ENCODE measurements at places on chromosomes 3 and 15.

- DNase-seq: no peak
Measured at GRCh38 chr3:78785004-78785403, 982.8 kb downstream of the ROBO1 start.

DNA sequence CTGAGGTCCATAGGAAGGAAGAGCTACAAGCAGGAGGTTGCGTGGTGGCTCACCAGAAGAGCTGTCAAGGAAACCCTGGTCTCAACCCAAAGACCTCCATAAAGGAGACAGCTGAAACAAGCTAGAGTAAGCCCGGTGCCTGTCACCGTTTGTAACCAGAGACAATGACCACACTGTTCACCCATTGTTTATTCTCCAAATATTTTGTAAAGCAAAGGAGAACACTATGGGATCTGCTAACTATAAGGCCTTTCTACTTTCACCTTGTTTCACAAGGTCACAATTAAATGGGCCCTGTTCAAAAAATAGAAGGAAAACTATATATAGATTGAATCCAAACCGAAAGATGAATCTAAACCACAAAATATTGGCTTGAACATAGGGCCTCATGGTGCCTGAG is 128.9 kb upstream of the TPRG1 start:
- DNase-seq: no peak

GRCh38 chr3:89058371-89058770 is 49.0 kb upstream of the EPHA3 start:
- DNase-seq: no peak

DNA sequence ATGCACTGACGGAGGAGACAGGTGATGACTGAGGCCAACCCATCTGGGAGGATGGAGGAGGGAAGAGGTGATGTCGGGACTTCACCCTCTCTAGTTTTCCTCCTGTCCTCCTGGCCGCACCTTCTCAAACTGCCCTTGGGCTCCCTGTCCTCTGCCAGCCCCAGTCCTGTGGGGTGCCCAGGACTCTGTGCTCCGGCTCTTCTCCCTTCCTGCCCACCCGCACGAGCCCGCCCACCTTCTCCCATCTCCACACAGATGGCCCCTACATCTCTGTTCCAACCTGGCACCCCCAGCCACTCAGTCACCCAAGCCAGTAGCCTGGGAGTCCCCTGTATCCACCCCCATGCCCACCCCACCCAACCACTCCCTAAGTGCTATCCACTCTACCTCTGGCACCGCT is 206.7 kb upstream of the LINGO1 start:
- DNase-seq: no peak

- DNase-seq: no peak
Measured at GRCh38 chr15:53129121-53129904, 339.2 kb upstream of the ONECUT1 start.

- DNase-seq: no peak
Measured at GRCh38 chr15:77482570-77482969, 61.9 kb downstream of the HMG20A start.

DNA sequence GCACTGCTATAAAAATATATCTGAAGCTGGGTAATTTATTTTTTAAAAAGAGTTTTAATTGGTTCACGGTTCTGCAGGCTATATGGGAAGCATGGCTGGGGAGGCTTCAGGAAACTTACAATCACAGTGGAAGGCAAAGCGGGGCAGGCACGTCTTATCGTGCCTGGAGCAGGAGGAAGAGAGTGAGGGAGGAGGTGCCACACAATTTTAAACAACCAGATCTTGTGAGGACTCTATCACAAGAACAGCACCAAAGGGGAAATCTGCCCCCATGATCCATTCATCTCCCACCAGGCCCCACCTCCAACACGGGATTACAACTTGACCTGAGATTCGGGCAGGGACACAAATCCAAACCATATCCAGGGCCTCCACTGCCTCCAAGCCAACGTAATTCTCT is 75.0 kb downstream of the MCF2L2 start:
- no peak for DNase-seq

DNA sequence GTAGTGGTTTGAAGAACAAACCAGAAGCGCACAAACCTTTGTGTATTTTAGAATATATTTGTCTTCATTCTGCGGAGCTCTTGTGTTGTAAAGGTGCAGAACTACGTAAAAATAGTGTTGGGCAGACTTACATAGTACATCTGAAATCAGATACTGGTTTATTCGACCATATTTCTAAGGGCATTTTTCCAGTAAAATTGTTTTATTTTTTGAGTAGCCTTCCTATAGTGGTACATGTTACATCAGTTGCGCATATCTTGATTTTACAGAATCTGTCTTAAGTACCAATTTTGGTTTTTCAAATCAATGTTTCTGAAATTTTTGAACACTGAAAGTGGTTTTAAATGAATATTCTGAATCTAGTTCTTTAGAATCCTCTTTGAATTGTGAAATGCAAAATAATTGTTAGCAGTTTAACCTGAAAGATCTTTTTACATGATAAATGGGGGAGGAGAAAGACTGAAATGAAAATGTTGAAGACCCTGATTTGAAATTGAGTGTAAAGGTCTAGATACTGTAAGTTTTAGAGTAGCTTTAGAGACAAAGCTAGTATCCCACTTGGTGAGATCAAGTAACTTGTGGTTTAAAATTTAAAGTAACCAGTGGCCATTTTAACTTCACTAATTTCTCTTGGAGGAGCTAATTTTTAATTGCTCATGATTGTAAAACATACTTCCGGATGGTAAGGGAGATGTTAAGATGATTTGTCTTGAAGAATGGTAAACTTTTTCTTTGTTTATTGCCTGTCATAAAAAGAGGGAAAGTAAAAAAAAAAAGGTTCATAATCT is 15.5 kb upstream of the CHD2 start:
- no peak for DNase-seq

- DNase-seq: no peak
Measured at GRCh38 chr15:91885714-91886270, 32.3 kb downstream of the SLCO3A1 start.

DNA sequence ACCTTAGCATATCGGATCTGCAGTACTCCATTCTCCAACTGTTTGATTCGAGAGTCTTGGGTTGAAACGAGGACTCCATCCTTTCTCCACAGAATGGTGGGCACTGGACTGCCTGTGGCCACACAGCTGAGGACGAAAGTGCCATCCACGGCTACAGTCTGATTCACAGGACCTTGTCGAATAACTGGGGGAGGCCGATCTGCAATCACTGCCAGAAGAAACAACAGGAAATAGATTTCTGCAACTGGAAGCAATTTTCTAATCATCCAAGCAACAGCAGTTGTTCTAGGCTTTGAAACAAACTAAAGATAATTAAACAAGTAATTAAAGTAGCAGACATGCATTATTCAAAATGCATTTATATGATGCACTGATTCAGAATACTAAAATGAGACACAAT is 1097.7 kb downstream of the ROBO1 start:
- DNase-seq: no peak

GRCh38 chr3:9785602-9786001 is 6.7 kb downstream of the TADA3 start:
- no peak for DNase-seq

- peak; percentile 61 for DNase-seq
Measured at GRCh38 chr3:46372492-46373359, 2.0 kb downstream of the CCR5 start.

GRCh38 chr3:170178651-170179050 is 2.9 kb downstream of the PHC3 start:
- DNase-seq: peak; percentile 39

DNA sequence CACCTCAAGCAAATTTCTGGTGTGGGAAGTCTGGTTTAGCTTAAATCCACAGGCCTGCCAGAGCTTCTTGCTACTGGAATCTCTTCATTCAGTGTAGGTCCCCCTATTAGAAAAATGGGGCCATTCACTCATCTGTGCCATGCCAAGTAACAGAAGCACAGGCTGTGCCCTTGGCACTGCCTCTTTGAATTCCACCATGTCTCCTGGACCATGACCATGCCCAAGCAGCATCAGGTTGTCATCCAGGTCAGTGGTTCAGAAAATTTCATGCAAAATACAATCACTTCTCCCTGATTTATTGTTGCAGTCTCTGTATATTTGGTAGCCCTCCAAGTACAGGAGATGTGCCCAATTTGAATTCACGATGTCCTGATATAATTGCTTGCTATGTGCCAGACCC is 602.1 kb upstream of the ZNF385D start:
- DNase-seq: no peak

Measured in CD8-positive, alpha-beta T cell (primary cell).